Activated B cell treated with CpG ODN at 0.5 μM for 24 hours (primary cell): ENCODE measurements at places on chromosomes 13 and 19. TPM values are rescaled to one million over a fixed set of nuclear protein-coding genes. Genes with fewer than 3 reads are reported as not detected.

DNA sequence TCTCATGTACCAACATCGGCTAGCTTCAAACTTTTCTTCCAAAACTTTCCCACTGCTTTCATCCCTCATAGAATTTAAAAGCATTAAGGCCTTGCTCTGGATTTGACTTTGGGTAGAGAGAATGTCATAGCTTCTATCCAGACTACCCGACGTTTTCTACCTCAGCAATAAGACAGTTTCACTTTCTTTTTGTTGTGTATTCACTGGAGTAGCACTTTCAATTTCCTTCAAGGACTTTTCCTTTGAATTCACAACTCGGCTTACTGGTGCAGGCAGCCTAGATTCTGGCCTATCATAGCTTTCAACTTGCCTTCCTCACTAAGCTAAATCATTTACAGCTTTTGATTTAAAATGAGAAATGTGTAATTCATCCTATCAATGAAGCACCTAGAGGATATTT, 420.4 kb upstream of the GPC6 start:
- DNase-seq: no peak

GRCh38 chr13:42039946-42040729, 8.3 kb upstream of the DGKH start:
- peak; percentile 78 for DNase-seq

FOXA3 gene
- not detected in 2 replicates for total RNA-seq

SPRY2 gene
- total RNA-seq: 0.73 and 1.00 TPM in 2 replicates

CEACAM4 gene
- total RNA-seq: not detected in 2 replicates

CATSPERD gene
- not detected in 2 replicates for total RNA-seq
